ENCODE measurements at places on chromosomes 13 and 19. TPM values are rescaled to one million over a fixed set of nuclear protein-coding genes. Genes with fewer than 3 reads are reported as not detected.

ADAMTSL5 gene
- 0.99 TPM for total RNA-seq

F2RL3 gene
- total RNA-seq = not detected

CNFN gene
- total RNA-seq = 12.6 TPM

- no peaks in the 10 kb centered on the region for H3K27me3 ChIP-seq
- H3K36me3 ChIP-seq = peaks cover 2% of the 10 kb centered on the region
- H3K4me1 ChIP-seq = peaks cover 21% of the 10 kb centered on the region
- peak overlapping the region; percentile 76 for H3K4me3 ChIP-seq
- DNase-seq = no peak
Observed at GRCh38 chr19:1172353-1173158, 1.5 kb downstream of the SBNO2 start.

DNA sequence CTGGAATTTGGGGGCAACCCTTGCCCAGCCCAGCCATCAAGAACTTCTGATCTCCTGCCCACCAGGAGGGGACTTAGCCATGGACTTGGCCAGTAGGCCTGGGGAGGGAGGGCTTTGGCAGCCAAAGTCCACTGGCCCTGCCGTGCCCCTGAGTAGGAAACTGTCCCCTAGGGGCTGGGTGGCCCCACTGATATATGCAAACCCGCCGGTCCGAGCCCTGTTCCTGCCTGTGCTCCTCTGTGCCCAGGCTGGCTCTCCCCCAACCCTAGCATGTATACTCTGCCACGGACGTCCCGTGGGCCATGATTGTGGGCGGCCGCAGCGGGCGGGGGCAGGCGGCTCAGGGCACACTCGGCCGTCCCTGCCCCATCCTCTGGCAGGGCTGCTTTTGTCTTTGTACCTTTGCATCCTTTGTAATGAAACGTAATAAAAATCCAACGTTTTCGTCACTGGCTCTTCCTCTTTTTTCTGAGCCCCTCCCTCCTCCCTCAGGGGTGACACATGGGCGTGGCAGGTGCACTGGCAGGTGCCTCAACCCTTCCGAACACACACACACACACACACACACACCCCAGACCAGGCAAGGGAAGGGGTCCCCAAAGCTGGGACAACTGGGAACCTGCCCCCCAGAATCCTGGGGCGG lies 9.1 kb downstream of the COMP start:
- peaks cover 95% of the 10 kb centered on the region for H3K27me3 ChIP-seq
- DNase-seq = no peak

GRCh38 chr13:106241974-106242953 lies 293.2 kb downstream of the EFNB2 start:
- H3K27ac ChIP-seq = no peak overlapping the region
- no peak overlapping the region for H3K4me3 ChIP-seq
- H3K36me3 ChIP-seq = no peaks in the 10 kb centered on the region
- no peaks in the 10 kb centered on the region for H3K27me3 ChIP-seq
- no peak for DNase-seq
- H3K4me1 ChIP-seq = no peaks in the 10 kb centered on the region

DNA sequence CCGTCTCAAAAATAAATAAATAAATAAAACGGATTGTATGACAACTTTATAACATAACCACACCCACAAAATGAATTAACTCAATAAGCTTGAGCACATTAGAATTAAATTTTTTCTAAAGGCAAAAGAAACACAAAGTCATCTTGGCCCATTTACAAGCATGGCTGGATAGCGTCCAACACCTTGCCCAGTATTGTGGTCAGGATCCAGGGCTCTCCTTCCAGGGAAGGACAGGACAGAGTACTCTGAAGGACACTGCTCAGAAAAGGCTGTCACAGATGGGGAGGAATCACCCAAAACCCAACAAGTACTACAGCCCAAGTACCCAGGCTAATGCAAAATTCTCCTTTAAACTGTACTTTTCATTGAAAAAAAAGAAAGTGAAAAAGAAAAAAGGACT lies 27.1 kb downstream of the SUGP2 start:
- no peak overlapping the region for H3K27ac ChIP-seq

DNA sequence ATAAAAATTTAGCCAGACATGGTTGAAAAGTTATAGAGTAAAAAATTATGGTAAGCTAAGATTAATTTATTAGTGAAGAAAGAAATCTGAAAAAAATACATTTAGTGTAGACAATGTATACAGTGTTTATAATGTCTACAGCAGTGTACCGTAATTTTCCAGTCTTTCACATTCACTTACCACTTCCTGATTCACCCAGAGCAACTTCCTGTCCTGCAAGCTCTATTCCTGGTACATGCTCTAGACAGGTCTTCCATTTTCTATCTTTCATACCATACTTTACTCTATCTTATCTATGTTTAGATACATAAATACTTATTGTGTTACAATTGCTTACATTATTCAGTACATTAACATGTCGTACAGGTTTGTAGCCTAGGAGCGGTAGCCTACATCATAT lies 1387.8 kb upstream of the ATXN8OS start:
- no peaks in the 10 kb centered on the region for H3K4me1 ChIP-seq
- no peak overlapping the region for H3K27ac ChIP-seq
- H3K4me3 ChIP-seq = no peak overlapping the region
- H3K27me3 ChIP-seq = no peaks in the 10 kb centered on the region
- DNase-seq = no peak
- H3K36me3 ChIP-seq = peaks cover 2% of the 10 kb centered on the region

GRCh38 chr19:489418-490196 lies 6.7 kb upstream of the MADCAM1 start:
- H3K4me3 ChIP-seq = peak overlapping the region; percentile 80
- no peaks in the 10 kb centered on the region for H3K27me3 ChIP-seq
- H3K4me1 ChIP-seq = peaks cover 7% of the 10 kb centered on the region
- H3K27ac ChIP-seq = no peak overlapping the region

GRCh38 chr19:31171936-31172335 lies 177.3 kb downstream of the TSHZ3 start:
- no peak overlapping the region for H3K27ac ChIP-seq
- DNase-seq = no peak
- no peaks in the 10 kb centered on the region for H3K4me1 ChIP-seq
- H3K4me3 ChIP-seq = no peak overlapping the region
- H3K36me3 ChIP-seq = no peaks in the 10 kb centered on the region
- no peaks in the 10 kb centered on the region for H3K27me3 ChIP-seq

- H3K4me3 ChIP-seq = peak overlapping the region; percentile 45
- no peaks in the 10 kb centered on the region for H3K36me3 ChIP-seq
- peaks cover 7% of the 10 kb centered on the region for H3K4me1 ChIP-seq
- no peaks in the 10 kb centered on the region for H3K27me3 ChIP-seq
- no peak overlapping the region for H3K27ac ChIP-seq
- peak; percentile 15 for DNase-seq
Observed at GRCh38 chr19:50555450-50556281, 12.6 kb downstream of the LRRC4B start.

- no peaks in the 10 kb centered on the region for H3K27me3 ChIP-seq
- H3K4me1 ChIP-seq = peaks cover 2% of the 10 kb centered on the region
- no peak overlapping the region for H3K4me3 ChIP-seq
- H3K36me3 ChIP-seq = no peaks in the 10 kb centered on the region
- H3K27ac ChIP-seq = no peak overlapping the region
- DNase-seq = no peak
Observed at GRCh38 chr13:94901070-94901469, 188.7 kb upstream of the SOX21 start.

GRCh38 chr19:3283246-3283751 lies 58.8 kb downstream of the CELF5 start:
- H3K4me3 ChIP-seq = no peak overlapping the region
- H3K4me1 ChIP-seq = no peaks in the 10 kb centered on the region
- no peaks in the 10 kb centered on the region for H3K36me3 ChIP-seq

- no peaks in the 10 kb centered on the region for H3K4me1 ChIP-seq
- no peak for DNase-seq
- no peak overlapping the region for H3K4me3 ChIP-seq
- no peaks in the 10 kb centered on the region for H3K27me3 ChIP-seq
- no peaks in the 10 kb centered on the region for H3K36me3 ChIP-seq
Observed at GRCh38 chr19:6868351-6868750, 19.0 kb upstream of the ADGRE1 start.

- DNase-seq = no peak
- H3K4me1 ChIP-seq = peaks cover 38% of the 10 kb centered on the region
- peak overlapping the region; percentile 71 for H3K4me3 ChIP-seq
- no peak overlapping the region for H3K27ac ChIP-seq
Observed at GRCh38 chr13:50126263-50126992, 111.2 kb downstream of the KCNRG start.

- no peaks in the 10 kb centered on the region for H3K27me3 ChIP-seq
- no peak overlapping the region for H3K27ac ChIP-seq
- H3K4me1 ChIP-seq = no peaks in the 10 kb centered on the region
- DNase-seq = no peak
Observed at GRCh38 chr13:92590503-92590908, 636.1 kb upstream of the GPC6 start.

GRCh38 chr19:17323964-17324332 lies 10.7 kb downstream of the ANO8 start:
- H3K27me3 ChIP-seq = no peaks in the 10 kb centered on the region
- no peak for DNase-seq
- peaks cover 13% of the 10 kb centered on the region for H3K4me1 ChIP-seq
- H3K27ac ChIP-seq = no peak overlapping the region
- no peak overlapping the region for H3K4me3 ChIP-seq

Measured in H1 (cell line).